ENCODE measurements at places on chromosomes 1 and 21. TPM values are rescaled to one million over a fixed set of nuclear protein-coding genes. Genes with fewer than 3 reads are reported as not detected.

TSACC gene
- total RNA-seq: not detected

KLF17 gene
- total RNA-seq: not detected

TFF1 gene
- not detected for total RNA-seq

ATP6V1G3 gene
- not detected for total RNA-seq

GJA8 gene
- total RNA-seq: not detected

CELA3B gene
- not detected for total RNA-seq

NHLH1 gene
- 0.20 TPM for total RNA-seq

TEKT2 gene
- 0.39 TPM for total RNA-seq

MX2 gene
- total RNA-seq: 4.5 TPM

SDC3 gene
- total RNA-seq: 15.5 TPM

Data from skin of body (tissue), 3 donors.